Effector CD4-positive, alpha-beta T cell (primary cell): ENCODE measurements at places on chromosomes 2 and 18.

- DNase-seq = no peak
These were observed 27.3 kb downstream of the SPTBN1 start for GRCh38 chr2:54483426-54483825.

GRCh38 chr2:3532941-3533340, 13.6 kb upstream of the ADI1 start:
- no peak for DNase-seq

- DNase-seq = no peak
These were observed 11.1 kb upstream of the SCG2 start for GRCh38 chr2:223613017-223613950.

DNA sequence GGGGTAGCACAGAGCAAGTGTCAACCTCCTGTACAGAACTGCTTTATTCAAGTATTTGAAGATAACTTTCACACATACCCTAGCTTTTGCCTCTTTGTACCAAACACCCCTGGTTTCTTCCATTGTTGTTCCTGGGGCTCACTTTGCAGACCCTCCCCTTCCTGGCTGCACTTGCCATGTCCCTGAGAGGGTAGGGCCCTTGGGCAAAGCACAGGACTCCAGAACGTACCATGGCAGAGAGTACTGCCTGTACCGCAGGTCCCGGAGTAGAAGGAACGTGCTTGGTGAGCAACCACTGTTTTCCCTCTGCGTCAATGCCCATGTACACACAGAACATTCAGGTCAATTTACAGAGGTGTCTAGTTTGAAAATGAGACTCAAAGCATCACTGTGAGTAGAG, 290.4 kb downstream of the EN1 start:
- DNase-seq = no peak

DNA sequence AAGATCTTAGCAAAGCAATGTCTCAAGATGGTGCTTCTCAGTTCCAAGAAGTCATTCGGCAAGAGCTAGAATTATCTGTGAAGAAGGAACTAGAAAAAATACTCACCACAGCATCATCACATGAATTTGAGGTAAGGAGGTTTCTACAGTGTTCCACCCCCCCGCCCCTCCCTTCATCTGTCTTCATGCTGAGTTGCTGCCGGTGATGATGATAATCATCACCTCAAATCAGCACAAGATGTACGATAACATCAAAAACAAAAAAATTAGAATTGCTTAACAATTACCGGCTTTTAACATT, 14.6 kb downstream of the UGP2 start:
- peak; percentile 39 for DNase-seq

GRCh38 chr18:69401226-69401971, 711 bp downstream of the DOK6 start:
- no peak for DNase-seq

GRCh38 chr2:212998626-212999359, 152.6 kb downstream of the IKZF2 start:
- DNase-seq = no peak

DNA sequence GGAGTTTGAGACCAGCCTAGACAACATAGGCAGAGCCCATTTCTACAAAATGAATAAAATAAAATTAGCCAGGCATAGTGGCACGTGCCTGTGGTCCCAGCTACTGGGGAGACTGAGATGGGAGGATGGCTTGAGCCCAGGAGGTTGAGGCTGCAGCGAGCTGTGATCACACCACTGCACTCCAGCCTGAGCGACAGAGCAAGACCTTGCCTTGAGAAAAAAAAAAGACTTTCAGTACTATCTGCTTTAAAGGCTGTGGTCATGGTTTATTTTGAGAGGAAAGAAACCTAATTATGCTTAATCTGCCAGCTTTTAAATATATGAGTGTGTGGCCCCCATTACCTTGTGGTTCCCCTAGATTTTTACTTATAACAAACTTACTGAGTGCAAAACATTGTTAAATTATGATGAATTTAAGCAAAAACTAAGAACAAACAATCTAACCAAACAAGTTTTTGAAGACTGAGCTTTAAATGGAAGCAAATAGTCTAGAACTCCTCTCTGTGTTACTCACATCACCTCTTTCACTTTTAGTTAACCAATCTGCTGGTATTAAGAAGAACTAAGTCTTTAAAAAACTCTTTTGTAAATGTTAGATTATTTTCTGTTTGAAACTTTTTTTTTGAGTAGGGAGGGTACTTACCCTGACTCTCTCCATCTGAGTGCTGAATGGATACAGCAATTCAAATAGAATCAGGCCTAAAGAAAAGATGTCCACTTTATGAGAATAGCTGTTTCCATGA, 65.4 kb downstream of the EIF2AK3 start:
- no peak for DNase-seq

- no peak for DNase-seq
These were observed 680.4 kb downstream of the TDRD15 start for GRCh38 chr2:21804151-21804550.

GRCh38 chr2:137969418-137969765, 5.1 kb downstream of the HNMT start:
- no peak for DNase-seq

DNA sequence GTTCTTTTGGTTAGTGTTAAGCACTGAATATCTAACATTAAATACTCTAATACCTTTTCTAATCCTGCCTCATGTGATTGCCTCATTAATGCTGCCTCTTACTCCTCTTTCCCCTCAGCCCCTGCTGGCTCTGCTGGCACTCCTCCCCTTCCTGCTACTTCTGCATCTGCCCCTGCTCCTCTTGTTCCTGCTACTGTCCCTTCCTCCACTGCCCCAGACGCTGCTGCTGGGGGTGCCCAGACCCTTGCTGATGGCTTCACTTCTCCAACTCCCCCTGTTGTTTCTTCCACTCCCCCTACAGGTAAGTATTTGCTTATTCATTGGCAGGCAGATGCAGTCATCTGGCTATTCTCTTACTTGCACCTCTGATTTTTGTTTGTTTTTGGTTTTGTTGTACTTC, 68.5 kb downstream of the ABI2 start:
- DNase-seq = no peak

DNA sequence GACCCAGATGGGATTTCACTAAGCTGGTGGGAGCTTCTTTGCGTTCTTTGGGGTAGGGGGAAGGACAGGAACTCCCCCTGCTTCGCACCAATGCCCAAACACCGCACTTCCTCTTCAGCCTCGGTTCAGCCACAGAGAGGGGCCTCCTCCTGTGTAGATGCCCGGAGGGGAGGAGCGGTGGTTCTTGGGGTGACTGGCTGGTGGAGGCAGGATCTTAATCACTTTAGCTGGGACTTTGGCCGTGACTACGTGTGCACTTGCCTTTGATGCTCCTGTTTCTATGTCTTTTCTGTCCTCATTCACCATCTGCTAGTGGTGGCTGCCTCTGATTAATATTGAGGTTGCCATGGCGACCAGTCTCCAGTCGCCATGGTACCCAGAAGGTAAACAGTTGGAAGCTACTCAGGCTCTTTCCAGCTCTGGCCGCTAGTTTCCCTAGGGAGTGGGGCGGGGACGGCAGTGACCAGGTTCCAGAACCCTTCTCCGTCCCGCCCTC, 1.9 kb downstream of the CNGA3 start:
- no peak for DNase-seq

DNA sequence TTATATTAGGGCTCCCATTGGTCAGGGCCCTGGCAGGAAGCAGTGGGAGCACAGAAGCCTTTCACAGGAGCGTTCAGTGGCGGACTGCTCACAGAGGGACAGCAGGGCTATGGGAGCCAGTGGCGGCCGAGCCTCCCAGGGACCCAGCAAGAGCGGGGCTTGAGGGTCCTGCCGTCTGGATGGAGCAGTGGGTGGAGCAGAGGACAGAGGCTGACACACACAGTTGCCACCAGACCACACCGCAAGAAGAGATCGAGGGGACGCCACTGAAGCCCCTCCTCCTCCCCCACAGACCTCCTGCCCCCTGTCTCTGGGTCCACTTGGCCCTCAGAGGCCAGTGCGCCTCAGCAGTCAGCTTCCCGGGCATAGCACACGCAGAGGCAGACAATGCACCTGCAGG, 39.3 kb downstream of the SALL3 start:
- no peak for DNase-seq

GRCh38 chr2:12291303-12291702, 425.4 kb upstream of the TRIB2 start:
- DNase-seq = no peak
